HAP-1 (cell line): ENCODE measurements at places on chromosomes 3 and 15.

GRCh38 chr3:48118322-48118721 lies 69.9 kb downstream of the CDC25A start:
- no peak for DNase-seq

- DNase-seq = no peak
These were observed 300.6 kb downstream of the TBL1XR1 start for GRCh38 chr3:176896640-176897039.

DNA sequence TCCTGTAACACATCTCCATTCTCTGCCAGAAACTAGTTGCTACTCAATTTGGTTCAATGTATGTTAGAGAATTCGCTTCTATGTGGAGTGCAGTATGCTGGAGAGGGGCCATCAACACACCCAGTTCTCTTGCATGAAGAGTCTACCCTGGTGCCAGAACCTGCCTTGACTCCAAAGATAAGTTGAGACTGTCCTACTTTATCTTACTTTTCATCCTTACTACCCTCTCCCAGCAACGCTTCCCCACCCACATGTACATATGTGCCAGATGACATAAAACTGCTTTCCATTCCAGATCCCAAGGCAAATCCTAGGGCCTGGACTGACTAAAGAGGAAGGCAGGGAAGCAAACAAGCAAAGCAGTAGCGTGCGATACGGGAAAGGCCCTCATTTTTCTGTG lies 442.6 kb upstream of the THRB start:
- DNase-seq = no peak

DNA sequence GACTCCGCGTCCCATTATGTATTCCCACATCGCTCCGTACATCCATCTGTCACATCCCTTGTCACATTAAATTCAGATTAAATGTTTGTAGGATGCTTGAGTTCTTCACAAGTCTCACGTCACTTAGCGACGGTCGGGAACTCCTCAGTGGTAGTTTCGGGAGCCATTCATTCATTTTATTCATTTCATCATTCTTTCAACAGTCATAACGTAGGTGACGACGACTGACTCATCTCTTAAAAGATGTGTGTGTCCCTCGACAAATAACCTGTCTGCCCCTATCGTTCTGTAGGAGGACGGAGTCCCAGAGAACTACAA lies 272 bp upstream of the SRPRB start:
- no peak for DNase-seq

- peak; percentile 37 for DNase-seq
These were observed 192.6 kb upstream of the PRICKLE2 start for GRCh38 chr3:64417816-64418215.
